DMS53 (cell line): ENCODE measurements at places on chromosomes 2 and 18.

DNA sequence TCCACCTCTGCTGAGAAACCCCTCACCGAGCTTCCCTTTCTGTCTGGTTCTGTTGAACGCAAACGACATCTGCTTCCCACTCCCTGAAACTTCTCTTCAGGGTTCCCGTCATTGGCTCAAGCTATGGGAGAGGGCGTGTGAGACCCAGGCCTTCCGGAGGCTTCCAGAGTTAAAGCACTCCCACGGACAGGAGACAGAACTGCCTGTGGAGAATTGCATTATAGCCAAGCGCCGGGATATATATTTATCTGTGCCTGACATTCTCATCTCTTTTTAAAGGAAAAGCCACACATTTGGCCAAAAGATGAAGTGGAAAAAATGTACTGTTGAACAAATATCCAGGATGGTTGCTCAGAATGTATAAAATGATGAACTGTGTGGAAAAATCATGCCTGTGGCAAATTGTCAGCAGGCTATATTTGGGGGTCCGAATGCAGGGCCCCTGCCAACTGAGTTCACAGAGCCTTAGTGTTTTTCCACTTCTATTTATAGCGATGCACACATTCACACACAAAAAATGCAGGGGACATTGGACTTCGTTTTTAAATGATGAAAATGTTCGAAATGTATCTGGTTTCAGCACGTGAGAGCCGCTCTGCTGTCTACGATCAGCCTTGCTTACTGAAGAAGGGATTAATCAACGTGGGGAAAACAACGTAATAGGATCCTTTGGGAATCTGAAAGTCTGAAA lies 59.5 kb downstream of the E2F6 start:
- DNase-seq: no peak

GRCh38 chr18:59090966-59091603 lies 48.6 kb upstream of the SEC11C start:
- DNase-seq: no peak

GRCh38 chr2:177434475-177434874 lies 41.9 kb downstream of the AGPS start:
- DNase-seq: no peak

DNA sequence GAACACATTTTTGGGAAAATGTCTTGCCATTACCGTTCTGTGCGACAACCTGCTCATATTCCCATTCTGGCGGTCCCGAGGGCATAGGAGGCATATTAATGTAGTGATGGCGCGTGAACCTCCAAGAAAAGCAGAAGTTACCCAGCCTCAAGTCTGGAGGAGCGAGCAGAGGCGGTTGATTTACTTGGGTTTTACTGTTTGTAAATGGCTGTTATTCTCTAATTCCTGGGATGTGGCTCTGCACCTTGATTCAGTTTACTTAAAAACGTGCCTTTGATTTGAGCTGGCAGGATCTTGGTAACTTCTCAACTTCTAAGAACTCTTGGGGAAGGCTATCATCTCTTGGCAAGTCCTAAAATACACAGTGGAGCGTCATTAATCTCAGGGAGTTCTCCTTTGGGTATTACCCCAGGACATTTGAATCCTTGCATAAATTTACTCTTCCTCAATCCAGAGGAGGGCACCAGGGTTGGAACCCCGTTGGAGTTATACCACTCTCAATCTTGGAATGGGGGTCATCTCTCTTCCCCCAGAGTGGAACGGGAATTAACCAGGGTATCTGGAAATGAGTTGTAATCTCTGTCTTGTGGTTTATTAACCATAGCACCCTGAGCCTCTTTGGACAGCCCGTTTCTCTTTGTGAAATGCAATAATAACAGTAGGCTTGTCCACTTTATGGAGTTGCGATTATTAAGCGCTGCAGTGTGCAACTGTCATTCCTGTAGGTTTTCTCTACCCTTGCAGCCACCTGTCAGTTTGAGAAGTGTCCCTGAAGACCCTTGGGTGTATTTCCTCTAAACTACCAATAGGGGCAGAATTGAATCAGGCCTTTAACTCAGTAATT lies 2.1 kb downstream of the HK2 start:
- DNase-seq: peak; percentile 88

DNA sequence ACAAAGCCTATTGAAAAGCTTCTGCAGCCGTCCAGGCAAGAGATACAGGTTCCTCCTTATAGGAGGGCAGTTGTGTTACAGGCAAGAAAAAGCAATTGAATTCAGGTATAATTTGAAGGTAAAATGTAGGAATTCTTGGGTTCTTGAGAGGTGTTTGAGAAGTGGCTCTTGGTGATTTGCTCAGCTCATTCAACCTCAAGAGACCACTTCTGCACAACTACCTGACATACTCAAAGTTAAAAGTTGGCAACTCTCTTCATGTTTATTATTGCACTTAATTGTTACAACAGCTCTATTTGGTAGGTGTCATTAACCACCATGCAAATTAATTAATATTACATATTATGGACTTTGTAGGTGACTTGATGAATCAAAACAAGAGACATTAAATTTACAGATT lies 753.2 kb downstream of the ADCYAP1 start:
- peak; percentile 42 for DNase-seq

- no peak for DNase-seq
These were observed 14.0 kb downstream of the MBD2 start for GRCh38 chr18:54210463-54210862.
